Smooth muscle cell of trachea (primary cell): ENCODE measurements at places on chromosomes 11 and 22. TPM values are rescaled to one million over a fixed set of nuclear protein-coding genes. Genes with fewer than 3 reads are reported as not detected.

OR8D4 gene
- total RNA-seq = not detected in 2 replicates

CATSPER1 gene
- under 0.01 TPM in 1 of 2 replicates, not detected in the other for total RNA-seq

CRYBA4 gene
- not detected in 2 replicates for total RNA-seq

PAX6 gene
- total RNA-seq = 0.15 and 0.33 TPM in 2 replicates

SPDYC gene
- total RNA-seq = not detected in 2 replicates

SPTBN2 gene
- 1.2 and 2.6 TPM in 2 replicates for total RNA-seq

DDTL gene
- 1.6 and 2.0 TPM in 2 replicates for total RNA-seq

CALCA gene
- total RNA-seq = not detected in 2 replicates

C1QTNF5 gene
- total RNA-seq = 12.1 and 29.8 TPM in 2 replicates

ELMOD1 gene
- 0.17 TPM in 1 of 2 replicates, not detected in the other for total RNA-seq

TRIM51 gene
- not detected in 2 replicates for total RNA-seq

GPR83 gene
- total RNA-seq = under 0.01 TPM in 1 of 2 replicates, not detected in the other

CNIH2 gene
- total RNA-seq = 0.15 and 0.17 TPM in 2 replicates

MYBPC3 gene
- not detected in 2 replicates for total RNA-seq

AMOTL1 gene
- total RNA-seq = 30.4 and 44.8 TPM in 2 replicates

GAB4 gene
- not detected in 2 replicates for total RNA-seq

OR8G1 gene
- total RNA-seq = 0.17 TPM in 1 of 2 replicates, not detected in the other

CARNS1 gene
- 0.15 and 0.66 TPM in 2 replicates for total RNA-seq

HBG2 gene
- not detected in 2 replicates for total RNA-seq

RIBC2 gene
- under 0.01 and 1.2 TPM in 2 replicates for total RNA-seq

PANX2 gene
- total RNA-seq = 0.17 and 0.29 TPM in 2 replicates

PRR33 gene
- not detected in 2 replicates for total RNA-seq
